ENCODE measurements at places on chromosomes 6 and 20.

DNA sequence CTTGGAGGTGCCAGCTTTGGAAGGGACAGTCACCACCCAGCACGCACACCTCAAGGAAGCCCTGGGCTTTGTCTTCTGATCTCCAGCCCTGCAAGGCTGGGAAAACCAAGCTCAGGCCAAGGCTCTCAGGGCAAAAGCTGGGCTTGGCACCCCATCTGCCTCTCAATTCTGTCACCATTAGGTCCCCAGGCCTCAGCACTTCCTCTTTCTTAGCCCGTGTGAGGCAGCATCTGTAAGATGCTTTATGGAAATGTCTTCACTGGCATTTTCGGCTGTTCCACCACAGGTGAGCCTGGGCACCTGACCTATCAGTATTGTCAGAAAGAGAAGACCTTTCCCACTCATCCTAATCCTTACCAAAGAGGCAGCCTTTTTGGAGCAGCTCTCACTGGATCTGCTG, 24.6 kb downstream of the GMEB2 start:
- no peak for DNase-seq

DNA sequence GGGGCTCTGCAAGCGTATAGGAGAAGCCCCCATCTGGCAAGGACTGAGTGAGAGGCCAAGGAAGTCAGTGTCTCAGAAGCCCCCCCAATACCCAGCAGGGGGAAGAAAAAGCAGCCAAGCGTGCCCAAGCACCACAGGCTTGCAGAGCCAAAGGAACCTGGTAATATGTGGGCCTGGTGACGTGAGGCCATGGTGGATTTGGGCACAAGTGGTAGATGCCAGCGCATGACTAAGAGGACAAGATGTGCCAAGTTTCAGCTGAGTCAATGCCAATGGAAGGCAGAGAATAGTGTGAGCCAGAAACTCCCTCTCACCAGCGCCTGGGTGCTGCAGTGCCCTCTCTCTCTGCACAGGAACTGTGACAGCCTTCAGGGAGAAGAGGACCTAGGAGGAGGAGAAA, 110.0 kb downstream of the QRSL1 start:
- DNase-seq: peak; percentile 14

GRCh38 chr6:15065261-15065989, 180.4 kb upstream of the JARID2 start:
- no peak for DNase-seq

DNA sequence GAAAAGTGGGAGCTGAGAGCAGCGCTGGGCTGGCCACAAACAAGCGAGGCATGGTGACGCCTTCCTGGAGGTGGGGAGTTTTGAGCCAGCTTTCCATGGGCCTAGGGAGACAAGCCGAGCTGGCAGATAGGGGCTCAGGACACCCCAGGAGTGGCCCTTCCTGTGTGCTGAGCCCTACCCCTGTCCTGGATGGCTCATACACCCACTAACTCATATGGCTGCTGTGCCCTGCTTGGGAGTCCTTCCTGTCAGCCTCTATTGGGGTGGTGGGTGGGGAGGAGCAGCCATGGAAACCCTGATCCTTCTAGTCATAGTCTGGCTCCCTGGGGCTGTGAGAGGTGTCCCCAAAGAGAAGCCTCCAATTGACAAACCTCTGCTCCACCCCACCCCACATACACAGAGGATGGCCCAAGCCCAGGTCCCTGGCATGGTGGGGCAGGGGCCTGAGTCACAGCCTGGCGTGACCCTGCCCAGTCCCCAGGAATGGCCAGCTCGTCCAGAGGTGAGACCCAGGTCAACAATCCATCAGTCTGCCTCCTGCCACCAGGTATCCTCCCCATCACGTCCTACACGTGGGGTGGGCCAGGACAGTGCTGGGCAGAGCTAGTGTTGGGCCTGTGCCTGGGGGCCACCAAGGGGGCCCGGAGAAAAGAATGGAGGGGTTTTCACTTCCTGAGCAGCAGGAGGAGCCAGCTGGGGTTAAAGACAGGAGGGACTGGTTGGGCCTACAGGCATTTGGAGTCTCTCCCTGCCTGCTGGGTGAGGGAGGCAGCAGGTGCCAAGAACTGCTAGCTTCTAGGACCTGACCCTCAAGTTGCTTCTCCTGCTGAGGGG, 52.2 kb downstream of the MRPL14 start:
- no peak for DNase-seq

DNA sequence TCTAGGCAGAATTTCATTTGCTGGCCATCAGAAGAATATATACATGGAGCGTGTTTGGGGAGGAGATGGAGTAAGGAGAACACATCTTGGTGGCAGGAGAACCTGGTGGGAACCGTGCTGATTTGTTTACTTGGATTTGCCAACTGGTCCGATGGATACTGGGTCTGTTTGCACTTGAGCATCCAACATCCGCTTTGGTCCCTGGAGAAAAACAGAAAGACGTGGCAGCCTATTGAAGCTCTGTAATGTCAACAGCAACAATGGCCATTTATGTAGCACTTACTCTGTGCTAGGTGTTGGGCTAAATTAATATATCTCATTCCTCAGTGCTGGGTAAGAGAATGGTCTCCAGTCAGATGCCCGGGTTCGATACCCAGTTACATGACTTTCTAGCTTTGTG, 125.6 kb downstream of the BCAS1 start:
- DNase-seq: no peak

All from GOT3 (cell line).